Ascending aorta (tissue), 2 donors: ENCODE measurements at places on chromosomes 12 and 14.

DNA sequence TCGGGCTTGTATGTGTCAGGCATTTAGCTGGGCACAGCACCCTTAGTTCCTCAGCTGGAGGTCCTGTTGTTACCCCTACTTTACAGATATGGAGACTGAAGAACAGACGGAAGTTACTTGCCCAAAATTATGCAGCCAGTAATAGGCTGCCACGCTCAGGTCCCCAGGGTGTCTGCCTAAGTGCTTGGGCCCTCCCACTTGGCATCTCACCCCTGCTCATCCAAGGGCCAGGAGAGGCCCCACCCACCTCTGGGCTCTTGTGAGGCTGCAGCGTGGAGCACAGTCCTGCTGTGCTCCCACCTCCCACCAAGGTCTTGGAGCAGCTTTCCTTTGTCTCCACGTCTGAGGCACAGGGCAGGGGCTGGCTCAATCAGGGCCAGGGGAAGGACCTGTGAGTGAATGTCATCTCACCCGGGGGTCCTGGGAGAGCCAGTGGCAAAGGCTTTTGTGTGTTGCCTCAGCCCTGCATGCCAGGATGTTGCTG is 64.6 kb downstream of the BEGAIN start:
- DNase-seq: no peak

DNA sequence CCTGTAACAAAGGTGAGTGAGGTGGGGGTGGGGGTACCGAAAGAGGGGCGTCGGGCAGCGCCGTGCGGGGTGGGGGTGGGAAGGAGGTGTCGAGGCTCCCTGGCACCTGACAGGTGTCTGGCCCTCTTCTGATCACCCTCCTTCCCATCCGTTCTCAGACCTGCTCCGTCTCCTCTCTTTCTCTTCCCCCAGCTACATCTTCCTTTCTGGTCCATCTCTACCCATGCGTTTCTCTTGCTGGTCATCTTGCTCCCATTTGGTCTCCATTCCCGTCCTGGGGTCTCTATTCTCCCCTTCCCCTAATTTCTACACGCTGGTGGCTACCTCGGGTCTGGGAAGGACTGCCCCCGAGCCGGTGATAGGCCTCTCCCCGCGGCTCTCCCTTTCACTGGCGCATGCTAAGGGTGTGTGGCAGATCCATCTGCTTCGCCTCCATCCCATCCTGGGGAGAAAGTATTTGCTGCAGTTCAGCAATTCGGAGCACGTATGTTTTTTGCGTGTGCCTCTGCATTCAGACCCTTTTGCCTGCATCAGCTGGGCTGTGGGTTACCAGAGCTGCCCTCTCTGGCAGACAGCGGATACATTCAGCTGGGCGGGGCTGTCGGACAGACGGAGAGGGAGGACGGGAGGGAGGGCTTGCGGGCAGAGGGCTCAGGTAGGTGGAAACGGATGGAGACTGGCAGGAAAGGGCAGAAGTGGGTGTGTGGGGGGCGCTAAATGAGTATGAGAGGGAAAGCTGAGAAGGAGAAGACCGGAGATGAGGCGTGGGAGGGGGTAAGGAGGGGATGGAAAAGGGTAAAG is 730 bp downstream of the CLSTN3 start:
- no peak for DNase-seq

DNA sequence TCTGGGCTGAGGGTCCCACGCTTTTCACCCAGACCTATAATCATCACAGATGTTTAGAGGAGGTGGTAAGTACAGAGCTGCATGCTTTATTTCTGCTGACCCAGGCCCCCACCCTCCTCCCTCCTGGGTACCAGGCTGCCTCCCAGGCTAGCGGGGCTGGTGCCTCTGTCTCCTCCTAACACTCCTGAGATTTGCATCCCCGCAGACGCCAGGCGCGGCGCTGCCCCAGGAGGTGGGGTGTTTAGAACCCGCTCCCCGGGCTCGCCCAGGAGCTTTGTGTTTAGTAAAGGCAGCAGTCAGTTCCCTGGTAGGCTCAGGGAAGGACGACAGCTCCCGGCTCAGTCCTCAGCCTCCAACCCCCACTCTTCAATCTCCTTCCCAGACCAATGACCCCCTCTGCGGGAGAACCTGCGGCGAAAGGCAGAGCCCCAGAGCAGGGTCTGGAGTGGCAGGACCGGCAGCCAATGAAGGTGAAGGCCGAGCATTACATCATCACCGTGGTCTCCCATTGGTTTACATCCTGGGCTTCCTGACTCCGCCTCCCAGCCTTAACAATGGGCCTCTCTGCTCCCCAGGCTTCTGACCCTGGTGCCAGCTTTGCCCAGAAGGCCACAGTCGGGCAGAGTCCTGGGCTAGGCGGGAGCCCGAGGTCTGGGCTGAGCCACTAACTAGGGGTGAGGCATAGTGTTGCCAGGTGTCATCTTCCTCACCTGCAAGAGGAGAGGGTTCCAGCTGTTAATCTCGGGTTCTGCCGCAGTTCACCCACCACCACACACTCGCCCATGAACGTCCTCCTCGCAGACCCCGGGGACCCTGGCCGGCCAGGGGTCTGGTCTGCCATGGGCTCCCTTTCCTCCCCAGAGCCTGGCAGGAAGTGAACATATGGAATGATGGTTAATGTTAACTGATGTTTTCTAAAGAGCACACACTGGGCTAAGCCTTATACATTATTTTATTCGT is 57.5 kb downstream of the CALM1 start:
- DNase-seq: peak; percentile 74

DNA sequence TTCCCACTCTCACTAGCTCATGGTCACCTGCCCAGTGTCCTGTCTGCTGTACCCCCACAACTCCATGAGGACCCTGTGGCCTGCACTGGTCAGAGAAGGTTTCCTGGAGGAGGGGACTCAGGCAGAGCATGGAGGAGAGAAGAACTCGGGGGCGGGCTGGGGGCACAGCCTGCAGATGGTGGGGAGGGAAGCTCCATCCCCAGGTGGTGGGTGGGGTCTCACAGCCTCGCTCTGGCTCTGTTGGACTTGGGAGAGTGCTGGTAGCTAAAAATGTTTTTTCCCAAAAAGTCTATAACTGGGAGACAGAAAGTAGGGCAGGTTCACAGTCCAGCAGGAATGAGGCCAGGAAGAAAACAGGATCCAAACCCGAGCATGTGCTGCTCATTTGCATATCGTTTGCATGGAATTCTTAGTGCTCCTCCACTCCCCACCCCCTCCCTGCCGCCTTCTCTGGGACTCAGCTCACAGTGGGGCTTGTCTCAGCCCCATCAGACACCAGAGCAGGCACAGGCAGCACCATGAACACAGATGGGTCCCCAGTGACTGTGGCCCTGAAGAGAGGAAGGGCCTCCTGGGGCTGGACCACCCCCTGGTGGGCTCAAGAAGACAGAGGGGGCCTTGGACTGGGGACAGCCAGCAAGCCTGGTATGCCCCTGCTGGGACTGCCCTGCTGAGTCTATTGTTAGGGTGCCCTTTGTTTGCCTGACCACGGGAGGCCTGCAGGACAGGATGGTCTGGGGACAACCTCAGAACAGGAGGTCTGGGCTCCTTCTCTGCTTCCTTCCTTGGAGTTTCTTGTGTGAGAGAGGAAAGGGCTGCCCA is 67.0 kb upstream of the SFSWAP start:
- DNase-seq: no peak

- peak; percentile 84 for DNase-seq
Measured at GRCh38 chr14:73463411-73463810, 5.1 kb upstream of the NUMB start.

- DNase-seq: no peak
Measured at GRCh38 chr12:1530592-1531152, 63.7 kb downstream of the FBXL14 start.

GRCh38 chr14:89298056-89298834 is 118.8 kb downstream of the FOXN3 start:
- no peak for DNase-seq

GRCh38 chr14:51879170-51879569 is 18.8 kb downstream of the GNG2 start:
- no peak for DNase-seq

DNA sequence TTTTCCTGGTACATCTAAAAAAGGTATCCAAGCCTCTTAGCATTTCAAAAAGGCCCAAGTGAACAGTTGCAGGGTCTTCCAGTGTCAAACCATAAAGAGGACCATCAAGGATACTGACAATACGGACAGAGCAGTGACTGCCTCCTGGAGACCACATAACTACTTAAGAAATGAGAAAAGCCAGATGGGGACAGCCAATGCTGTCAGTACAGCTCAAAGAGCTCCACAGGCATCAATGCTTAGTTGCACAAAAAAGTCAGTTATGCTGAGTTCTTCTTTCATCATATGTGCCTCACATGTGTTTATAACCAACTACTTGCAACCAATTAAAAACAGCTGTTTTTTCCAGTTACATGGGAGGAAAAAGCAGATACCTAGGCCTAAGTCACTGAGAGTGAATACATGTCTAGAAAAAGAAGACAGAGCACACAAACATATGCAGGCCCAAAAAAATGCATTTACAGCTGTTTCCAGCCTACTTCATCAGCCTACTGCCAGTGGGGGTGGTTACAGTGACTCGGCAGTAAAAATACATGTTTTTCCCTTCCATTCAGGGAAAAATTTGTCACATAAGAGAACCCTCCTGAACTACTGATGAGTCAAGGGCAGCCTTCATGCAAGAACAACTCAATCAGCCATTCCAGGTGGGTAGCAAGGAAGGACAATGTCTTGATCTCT is 84.0 kb downstream of the DCAF5 start:
- DNase-seq: no peak

DNA sequence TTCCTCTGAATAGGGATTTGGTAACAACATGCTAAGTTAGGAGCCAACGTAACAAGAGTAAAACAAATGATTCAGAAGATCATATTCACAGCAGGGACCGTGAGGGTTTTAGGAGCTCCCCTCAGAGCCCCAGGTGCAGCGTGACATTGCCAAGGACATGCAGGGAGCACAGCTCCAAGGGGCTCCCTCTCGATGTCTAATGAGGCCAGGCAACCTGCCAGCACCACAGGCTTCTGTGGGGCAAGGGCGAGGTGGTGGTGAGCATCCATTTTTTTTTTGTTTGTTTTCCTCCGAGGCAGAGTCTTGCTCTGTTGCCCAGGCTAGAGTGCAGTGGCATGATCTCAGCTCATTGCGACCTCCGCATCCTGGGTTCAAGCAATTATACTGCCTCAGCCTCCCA is 95.1 kb upstream of the PTPRB start:
- DNase-seq: no peak

DNA sequence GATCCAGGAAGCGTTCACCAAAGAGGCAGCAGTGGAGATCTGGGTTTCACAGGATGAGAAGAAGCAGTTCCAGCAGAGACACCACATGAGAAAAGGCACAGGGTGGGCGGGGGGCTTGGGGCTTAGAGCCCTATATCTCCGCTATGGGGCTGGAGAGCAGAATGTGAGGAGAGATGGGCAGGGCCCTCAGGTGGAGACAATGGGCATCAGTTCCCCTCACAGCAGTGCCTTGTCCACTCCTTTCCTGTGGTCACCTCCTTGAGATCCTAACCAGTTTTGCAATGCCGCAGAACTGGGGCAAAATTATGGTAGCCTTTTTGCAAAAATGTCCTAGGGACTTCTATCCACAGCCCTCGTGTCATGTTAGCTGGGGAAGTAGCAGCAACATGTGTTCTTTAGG is 27.5 kb downstream of the DHRS2 start:
- DNase-seq: no peak

DNA sequence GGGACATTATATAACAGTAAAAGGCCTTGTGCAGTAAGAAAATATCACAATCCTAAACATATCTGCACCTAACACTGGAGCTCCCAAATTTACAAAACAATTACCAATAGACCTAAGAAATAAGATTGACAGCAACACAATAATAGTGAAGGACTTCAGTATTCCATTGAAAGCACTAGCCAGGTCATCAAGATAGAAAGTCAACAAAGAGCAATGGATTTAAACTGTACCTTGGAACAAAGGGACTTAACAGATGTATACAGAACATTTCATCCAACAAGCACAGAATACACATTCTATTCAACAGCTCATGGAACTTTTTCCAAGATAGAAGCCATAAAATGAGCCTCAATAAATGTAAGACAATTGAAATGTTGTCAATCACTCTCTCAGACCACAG is 209.5 kb upstream of the ARHGAP5 start:
- no peak for DNase-seq

GRCh38 chr12:114166362-114166761 is 200.2 kb upstream of the RBM19 start:
- no peak for DNase-seq

DNA sequence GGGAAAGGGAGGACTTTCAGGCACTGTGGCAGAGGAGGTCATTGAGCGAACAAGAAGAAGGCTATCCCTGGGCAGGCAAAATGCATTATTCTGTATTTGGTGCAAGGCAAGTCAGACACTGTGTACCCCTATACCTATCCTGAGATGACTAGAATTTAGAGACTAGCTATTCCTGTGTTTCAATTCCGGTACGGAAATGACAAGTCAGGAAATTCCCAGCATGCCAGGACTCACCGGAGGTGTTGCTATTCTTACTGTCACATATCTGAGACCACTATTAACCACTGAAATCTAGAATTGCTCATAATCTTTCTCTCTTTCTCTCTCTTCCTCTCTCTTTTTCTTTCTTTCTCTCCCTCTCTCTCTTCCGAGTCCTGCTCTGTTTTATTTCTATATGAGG is 297.1 kb downstream of the PDZRN4 start:
- DNase-seq: no peak

DNA sequence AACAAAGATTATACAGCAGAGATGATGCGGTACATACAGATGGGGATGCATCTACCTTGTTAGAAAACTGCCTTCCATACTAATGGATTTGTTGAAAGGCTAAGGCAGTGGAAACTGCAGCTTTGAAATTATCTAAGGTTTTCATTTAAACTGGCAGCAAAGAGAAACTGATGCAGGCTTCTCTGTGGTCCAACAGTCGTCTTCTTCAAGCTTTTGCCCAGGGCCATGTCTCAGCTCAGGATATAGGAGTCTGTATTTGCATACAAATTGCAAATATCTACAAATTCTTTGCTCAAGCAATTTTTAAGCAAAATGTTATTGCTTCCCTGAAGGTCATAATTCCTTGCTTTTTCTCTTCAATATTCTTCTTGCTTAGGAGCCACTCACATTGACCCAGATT is 33.7 kb downstream of the ERH start:
- no peak for DNase-seq

DNA sequence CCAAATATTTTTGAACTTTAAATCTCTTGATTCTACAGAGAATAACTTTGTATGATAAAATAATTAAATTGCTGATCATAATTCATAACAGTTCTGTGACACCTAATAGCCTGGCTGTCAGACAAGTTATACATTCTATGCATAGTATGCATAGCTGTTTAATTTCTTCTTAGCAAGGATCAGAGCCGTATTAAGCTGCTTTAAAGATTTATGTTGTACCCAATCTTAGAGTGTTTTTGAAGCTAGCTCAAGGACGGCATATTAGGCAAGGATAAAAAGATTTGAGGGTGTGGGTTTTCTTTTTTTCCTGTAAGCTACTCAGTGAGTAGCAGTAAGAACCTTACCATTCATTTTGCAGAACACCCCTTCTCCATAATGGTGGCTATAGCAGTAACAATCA is 45.9 kb downstream of the SLC17A8 start:
- DNase-seq: no peak

DNA sequence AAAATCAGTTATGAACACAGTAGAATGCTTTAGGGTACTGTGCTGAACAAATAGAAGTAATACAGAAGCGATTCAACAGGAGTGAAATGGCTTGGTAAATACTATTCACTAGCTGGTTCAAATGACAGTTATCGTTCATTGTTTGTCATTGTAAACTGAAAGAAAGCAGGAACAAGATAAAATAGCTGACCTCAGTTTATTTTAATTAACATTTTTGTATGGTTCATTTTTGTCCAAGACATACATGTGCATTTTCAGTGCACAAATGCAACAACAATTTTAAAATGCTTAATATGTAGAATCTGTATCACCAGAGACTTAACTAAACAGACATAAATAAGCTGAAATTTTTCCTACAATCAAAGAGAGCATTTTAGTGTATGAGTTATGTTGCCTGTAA is 49.9 kb downstream of the ALX1 start:
- no peak for DNase-seq

GRCh38 chr12:117497407-117497806 is 136.0 kb upstream of the NOS1 start:
- DNase-seq: no peak
